ENCODE measurements at places on chromosomes 4 and X. TPM values are rescaled to one million over a fixed set of nuclear protein-coding genes. Genes with fewer than 3 reads are reported as not detected.

The ERCC6L gene
- 6.4 TPM for total RNA-seq

The HTRA3 gene
- total RNA-seq, result 6.8 TPM

The GLUD2 gene
- total RNA-seq, result 0.23 TPM

The NPY2R gene
- total RNA-seq, result not detected

The ASB5 gene
- total RNA-seq, result 0.13 TPM

The CXXC4 gene
- total RNA-seq, result not detected

The PAGE1 gene
- not detected for total RNA-seq
